ENCODE measurements at places on chromosomes 11 and 22.

GRCh38 chr11:103370076-103370475, 260.9 kb downstream of the DYNC2H1 start:
- DNase-seq = no peak

GRCh38 chr11:131978351-131978750, 607.9 kb downstream of the NTM start:
- DNase-seq = no peak

GRCh38 chr11:413120-414081, 1.4 kb downstream of the SIGIRR start:
- no peak for DNase-seq

GRCh38 chr22:38137876-38138687, 27.6 kb upstream of the BAIAP2L2 start:
- no peak for DNase-seq

DNA sequence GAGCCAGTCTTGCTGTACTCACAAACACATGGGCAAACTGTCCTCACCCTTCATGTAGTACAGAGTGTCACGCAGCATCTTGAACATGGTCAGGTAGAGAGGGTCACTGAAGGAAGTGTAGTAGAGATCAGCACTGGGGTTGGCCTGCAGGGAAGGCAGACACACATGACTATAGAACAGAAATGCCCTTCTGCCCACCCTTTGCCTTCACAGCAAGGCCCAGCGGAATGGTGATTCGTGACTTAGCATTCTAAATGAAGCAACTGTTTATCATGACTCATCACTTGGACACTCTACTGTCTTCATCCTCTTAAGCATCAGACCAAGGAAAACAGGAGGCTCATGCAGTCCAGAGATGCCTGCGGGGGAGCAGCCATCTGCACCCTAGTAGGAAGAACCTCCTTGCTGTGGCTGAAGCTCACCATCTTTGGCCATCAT, 33.4 kb downstream of the SERPIND1 start:
- DNase-seq = peak; percentile 78

DNA sequence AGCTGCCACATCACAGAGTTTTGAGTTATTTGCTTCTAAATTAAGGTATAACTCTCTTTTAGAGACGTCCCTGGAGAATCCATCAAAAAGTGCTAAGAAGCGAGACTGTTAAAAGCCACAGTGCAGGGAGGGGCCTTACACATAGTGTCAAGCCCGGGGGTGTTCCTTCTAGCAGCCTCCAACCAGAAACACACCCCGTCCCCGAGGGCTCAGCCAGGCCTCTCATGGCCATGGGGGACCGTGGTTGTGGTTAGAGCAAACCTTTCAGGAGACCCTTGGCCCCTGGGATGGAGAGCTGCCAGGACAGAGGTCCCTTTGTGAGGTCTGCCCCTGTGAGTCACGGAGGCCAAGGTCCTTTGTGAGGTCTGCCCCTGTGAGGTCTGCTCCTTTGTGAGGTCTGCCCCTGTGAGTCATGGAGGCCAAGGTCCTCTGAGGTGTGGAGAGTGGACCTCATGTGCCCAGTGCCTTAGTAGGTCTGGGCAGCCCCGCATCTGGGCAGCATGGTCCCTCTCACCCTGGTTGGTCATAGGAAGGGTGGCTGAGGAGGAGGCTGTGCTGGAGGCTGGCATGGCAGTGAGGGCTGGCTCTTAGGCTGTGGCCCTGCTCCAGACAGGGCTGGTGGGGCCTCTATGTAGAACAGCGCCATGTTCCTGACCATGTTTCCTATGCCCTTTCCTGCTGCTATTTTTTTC, 5.4 kb downstream of the GNAZ start:
- DNase-seq = no peak

DNA sequence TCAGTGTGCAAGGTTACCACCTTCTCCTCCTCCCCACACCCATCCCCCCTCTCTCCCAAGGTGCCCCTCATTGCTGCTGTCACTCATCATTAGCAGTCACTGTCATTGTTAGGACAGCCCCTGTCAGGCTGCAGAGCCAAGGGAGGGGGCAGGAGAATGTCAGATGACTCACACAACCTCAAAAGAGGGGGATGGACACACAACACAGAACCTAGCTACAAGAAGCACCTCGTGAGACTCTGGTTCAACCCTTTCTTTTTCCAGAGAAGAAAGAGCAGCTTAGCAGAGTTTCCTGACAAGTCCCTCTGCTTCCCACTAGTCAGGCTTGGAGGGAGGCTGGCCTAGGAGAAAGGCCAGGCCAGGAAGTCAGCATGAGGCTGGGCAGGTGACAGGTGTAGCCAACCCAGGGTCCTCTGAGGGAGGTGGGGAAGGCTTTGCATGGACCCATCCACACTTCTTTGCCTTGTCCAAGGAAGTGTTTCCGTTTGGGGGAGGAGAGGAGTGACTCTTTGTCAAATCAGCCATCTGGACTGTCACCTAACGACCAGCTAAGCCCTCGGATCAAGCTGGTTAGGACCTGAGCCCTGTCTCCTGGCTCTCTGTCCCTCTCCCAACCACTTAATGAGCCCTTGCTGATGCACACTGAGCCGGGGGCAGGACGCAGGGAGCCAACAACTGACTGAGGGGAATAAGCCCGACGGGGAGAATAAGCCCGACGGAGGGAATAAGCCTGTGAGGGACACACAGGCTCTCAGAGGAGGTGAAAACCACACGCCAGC, 18.3 kb downstream of the ADORA2A start:
- no peak for DNase-seq

GRCh38 chr11:107924306-107924705, 3.9 kb upstream of the RAB39A start:
- no peak for DNase-seq

DNA sequence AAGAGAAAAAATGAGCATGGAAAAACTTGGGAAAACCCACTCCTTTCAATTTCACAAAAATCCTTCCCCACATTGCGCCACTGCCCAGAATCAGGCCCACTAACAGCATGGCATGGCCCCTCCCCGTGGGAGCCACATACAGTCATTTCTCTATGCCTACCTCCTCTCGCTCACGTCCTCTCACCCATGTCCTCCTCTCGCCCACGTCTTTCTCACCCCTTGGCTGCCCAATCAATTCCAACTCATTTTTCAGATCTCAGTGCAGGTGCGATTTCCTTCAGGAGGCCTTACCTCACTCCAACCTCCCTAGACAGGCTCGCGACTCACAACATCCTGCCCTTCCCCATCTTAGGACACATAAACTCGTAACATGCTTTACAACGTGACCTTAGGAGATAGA, 229.2 kb downstream of the CADM1 start:
- DNase-seq = no peak

DNA sequence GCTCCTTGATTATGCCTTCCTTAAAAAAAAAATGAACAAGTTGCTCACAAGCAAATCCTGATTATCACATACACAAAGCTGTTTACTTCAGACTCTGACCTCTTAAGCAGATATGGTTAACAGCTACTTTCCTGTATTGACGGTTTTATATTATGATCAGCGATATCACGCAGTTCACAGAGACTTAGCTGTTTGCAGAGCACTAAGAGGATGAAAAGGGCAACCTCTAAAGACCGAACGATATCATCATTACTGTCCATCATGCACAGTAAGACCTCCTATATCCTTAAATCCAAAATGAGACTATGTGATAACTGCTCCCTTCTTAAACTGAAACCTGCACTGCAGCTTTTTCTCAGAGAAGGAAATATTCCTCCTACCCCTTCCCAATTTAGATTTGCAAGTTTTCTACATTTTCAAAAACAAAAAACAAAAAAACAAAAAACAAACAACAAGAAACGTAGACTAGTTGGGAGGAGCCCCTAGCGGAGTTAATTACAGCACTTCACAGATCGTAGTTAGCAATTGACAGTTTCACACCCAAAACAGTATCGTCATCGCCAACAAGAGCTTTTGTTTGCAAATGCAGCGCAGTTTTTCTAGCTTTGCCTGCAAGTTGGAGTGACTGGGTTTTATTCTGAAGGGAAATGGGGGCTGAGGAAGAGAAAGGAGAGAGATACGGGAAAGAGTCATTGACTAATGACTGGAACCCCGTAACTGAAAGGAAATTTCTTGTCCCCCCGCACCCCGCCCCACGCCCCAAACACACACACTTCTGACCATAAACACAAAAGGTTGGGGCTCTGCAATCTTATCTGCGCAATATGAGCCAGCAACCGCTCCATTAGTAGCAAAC, 1.2 kb downstream of the DDX6 start:
- DNase-seq = peak; percentile 10

- no peak for DNase-seq
These were observed 44.8 kb downstream of the TENM4 start for GRCh38 chr11:79396001-79396400.

- no peak for DNase-seq
These were observed 35.3 kb downstream of the PACSIN2 start for GRCh38 chr22:42979606-42980005.

GRCh38 chr11:117840881-117841550, 16.5 kb upstream of the FXYD2 start:
- DNase-seq = no peak

- DNase-seq = no peak
These were observed 1.9 kb downstream of the REXO2 start for GRCh38 chr11:114440971-114441763.

GRCh38 chr11:30260813-30261212, 30.0 kb downstream of the FSHB start:
- DNase-seq = no peak

DNA sequence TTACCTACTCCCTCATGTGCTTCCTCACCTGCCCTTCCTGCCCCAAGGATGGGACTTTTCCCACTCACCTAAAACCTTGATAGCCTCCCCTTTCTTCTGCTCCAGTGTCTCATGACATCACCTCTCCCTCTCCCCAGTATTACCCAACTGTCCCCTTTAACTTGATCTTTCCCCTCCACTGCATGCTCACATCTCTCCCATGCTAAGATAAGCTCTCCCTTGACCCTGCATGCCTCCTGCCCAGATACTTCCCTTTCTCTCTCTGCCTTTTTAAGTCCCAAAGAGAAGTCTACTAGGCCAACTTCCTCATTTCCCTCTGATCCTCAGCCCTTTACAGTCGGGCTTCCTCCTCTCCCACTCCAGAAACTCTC, 14.8 kb downstream of the CD3E start:
- DNase-seq = no peak

Data from HTR-8/SVneo (cell line).